ENCODE measurements at places on chromosomes 4 and X. TPM values are rescaled to one million over a fixed set of nuclear protein-coding genes. Genes with fewer than 3 reads are reported as not detected.

The SUPT20HL2 gene
- total RNA-seq, result not detected

The PAK3 gene
- 1.4 TPM for total RNA-seq

The MXRA5 gene
- total RNA-seq, result 8.9 TPM

The PHEX gene
- 0.93 TPM for total RNA-seq

DNA sequence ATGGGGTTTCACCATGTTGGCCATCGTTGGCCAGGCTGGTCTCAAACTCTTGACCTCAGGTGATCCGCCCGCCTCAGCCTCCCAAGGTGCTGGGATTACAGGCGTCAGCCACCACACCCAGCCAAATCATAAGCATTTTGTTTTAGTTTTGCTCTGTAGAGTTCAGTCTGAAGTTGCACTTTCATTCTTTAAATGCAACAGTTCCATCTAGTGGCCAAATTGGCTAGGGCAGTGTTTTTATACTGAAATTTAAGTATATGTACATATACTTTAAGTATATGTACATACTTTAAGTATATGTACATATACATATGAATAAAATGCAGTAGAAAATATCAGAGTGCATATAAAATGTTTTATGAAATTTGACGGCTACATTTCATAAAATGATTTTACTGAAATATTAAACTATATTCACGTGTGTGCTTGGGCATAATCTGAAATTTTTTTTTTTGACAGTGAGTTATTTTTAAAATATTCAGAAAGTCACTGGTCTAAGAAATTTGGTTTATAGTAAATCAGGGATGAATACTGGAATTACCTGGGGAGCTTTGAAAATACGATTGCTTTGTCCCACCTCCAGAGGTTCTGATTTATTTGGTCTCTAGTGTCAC lies 145.5 kb downstream of the NWD2 start:
- no peaks in the 10 kb centered on the region for H3K4me1 ChIP-seq
- H3K36me3 ChIP-seq, result no peaks in the 10 kb centered on the region
- H3K27ac ChIP-seq, result no peak overlapping the region
- DNase-seq, result no peak
- H3K27me3 ChIP-seq, result no peaks in the 10 kb centered on the region

GRCh38 chr4:149701435-149702156 lies 114.0 kb downstream of the IQCM start:
- H3K27me3 ChIP-seq, result no peaks in the 10 kb centered on the region
- H3K27ac ChIP-seq, result no peak overlapping the region
- DNase-seq, result no peak
- no peaks in the 10 kb centered on the region for H3K4me1 ChIP-seq
- no peaks in the 10 kb centered on the region for H3K36me3 ChIP-seq
- H3K4me3 ChIP-seq, result no peak overlapping the region

GRCh38 chr4:118265312-118266144 lies 87.3 kb downstream of the PRSS12 start:
- H3K4me1 ChIP-seq, result no peaks in the 10 kb centered on the region
- peak overlapping the region; percentile 52 for H3K4me3 ChIP-seq
- no peaks in the 10 kb centered on the region for H3K36me3 ChIP-seq
- DNase-seq, result peak; percentile 78
- H3K27ac ChIP-seq, result no peak overlapping the region

DNA sequence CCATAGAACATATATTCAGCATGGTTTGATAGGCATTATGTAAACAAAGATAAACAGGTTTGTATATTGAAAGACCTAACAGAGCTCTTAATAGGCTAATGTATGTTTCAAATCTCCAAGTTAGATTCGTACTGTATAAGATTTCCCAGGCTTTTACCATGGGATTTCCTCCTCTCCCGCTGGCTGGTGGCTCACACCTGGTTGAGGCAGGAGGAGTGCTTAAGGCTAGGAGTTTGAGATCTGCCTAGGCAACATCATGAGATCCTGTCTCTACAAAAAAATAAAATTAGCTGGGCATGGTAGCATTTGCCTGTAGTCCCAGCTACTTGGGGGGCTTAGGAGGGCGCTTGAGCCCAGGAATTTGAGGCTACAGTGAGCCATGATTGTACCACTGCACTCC lies 5.4 kb downstream of the CPE start:
- no peak overlapping the region for H3K4me3 ChIP-seq
- no peaks in the 10 kb centered on the region for H3K4me1 ChIP-seq
- no peaks in the 10 kb centered on the region for H3K36me3 ChIP-seq
- H3K27ac ChIP-seq, result no peak overlapping the region
- DNase-seq, result no peak

DNA sequence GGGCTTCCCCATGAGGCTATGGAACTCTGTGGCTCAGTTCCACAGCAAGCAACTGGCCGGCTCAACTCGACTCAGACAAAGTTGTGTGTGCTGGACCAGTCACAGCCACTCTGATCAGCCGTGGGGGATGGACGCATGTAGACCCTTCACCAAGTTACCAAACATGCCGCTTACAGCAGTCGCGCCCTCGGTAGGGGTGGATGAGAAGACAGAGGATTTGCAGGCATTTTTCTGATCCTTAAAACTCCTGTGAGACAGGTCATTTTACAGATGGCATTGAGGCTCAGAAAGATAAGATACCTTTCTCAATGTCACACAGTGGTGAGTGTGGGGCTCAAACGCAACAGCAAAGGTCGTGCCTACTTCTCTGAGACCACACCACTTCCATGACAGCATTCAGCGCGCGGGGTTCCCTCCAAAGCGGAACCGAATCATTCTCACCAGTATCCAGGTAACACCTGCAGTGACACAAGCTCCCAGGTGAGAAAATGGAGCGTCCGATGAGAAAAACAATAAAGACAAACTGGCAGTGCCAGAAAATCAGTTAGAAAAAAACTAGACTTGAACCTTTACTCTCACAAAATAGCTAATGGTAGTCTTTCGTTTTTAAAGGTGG lies 83.6 kb downstream of the RELL1 start:
- no peak for DNase-seq
- H3K4me1 ChIP-seq, result peaks cover 4% of the 10 kb centered on the region

DNA sequence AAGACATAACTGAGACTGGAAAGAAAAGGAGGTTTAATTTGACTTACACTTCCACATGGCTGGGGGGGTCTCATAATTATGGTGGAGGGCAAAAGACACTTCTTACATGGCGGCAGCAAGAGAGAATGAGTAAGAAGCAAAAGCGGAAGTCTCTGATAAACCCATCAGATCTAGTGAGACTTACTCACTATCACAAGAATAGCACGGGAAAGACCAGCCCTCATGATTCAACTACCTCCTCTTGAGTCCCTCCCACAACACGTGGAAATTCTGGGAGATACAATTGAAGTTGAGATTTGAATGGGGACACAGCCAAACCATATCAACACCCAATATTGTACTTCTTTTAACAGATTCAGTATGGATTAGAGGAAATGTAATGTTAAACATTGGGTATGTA lies 646.6 kb downstream of the ANKRD50 start:
- H3K27me3 ChIP-seq, result no peaks in the 10 kb centered on the region
- H3K4me1 ChIP-seq, result peaks cover 5% of the 10 kb centered on the region
- no peak overlapping the region for H3K27ac ChIP-seq

DNA sequence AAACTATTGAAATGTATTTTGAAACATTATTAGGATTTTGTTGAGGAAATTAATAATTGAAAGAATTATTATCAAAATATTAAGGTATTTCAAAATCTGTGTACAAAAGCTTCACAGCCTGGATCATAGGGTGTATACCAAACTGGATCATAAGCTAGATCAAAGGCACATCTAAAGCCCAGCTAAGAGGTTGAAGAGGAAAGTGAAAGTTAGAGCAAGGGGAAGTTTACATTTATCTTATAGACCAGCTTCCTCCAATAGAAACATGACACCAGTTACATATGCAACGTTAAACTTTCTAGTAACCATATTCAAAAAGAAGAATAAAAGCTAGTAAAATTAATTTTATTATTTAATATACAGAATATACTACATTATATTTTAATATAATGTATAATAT lies 227.2 kb upstream of the BMP3 start:
- no peak overlapping the region for H3K27ac ChIP-seq
- no peaks in the 10 kb centered on the region for H3K27me3 ChIP-seq
- H3K4me3 ChIP-seq, result no peak overlapping the region

All from upper lobe of right lung (tissue), 1 donor.